NCI-H187 (cell line): ENCODE measurements at places on chromosomes 16 and 17.

DNA sequence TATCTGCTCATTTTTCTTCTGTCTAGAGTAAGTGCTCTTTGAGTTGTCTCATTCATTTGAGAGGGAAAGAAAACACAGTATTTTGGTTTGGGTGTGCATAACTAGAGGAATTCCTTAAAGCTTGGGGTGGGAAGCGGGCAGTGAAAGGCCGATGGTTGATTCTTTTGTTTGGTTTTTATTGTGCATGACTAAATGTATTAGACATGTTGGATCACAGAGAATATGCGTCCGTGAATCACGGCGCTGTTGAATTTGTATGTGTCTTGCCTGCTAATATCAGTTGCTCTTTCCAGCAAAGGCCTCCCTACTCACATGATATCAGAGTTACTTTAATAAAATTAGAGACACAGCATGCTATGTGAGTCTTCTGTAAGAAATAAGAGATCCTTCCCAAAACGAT is 180.0 kb downstream of the CHD9NB start:
- DNase-seq = no peak

DNA sequence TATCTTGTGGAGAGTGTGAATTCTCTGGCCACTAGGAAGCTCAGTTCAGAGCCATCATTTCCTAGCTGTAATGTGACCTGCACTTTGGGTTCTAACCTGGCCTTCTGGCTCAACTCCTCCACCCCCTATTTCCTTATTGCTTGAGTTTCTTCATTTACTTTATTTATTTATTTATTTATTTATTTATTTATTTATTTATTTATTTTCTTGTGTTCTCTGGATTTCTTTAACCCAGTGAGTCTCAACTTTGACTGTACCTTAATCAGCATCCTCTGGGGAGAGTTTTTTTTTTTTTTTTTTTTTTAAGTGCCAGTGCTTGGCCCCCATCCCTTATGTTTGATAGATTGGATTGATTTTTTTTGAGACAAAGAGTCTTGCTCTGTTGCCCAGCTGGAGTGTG is 18.1 kb downstream of the EPN2 start:
- DNase-seq = no peak

DNA sequence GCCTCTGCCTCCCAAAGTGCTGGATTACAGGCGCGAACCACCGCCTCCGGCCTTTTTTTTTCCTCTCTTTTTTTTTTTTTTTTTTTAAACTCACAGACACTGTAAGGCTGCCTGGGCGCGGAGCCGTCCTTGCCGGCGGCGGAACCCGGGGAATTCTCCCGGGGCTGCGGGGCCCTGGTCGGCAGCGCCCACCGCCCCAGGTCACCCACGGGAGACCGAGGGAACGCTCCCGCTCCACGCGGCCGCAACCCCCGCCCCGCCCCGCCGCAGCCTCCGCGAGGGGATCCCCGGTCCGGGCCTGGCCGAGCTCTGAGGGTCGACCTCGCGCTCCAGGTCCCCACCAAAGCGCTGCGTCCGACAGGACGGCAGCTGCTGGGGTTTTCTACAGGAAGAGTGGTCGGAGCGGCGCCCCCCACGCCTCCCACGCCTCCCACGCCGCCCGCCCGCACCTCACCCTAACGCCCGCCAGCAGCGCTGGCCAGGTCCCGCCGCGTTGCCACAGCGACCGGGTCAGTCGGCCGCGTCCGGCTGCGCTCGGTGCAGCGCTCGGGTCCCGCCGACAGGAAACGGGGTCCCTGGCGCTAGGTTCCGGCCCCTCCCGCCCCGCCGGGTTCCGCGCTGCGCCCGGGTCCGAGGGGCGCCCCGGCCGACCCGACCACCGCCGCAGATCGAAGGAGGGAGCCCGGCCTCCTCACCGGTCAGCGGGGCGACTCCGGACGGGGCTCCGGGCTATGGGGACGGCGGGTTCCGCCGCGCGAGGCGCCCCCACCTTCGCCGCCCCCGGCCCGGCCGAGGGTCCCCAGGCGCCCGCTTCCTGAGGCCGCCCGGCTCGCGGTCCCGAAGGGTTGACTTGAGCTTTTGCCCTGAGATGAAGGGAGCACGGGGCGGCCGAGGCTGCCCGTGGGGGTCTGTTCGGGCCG is at the start of gene CCDC57:
Gene CCDC57, minus strand, starts transcription at position 512 of the 920 bp plus-strand sequence. CDS start 10,898 bp downstream, outside the sequence.
- no peak for DNase-seq

DNA sequence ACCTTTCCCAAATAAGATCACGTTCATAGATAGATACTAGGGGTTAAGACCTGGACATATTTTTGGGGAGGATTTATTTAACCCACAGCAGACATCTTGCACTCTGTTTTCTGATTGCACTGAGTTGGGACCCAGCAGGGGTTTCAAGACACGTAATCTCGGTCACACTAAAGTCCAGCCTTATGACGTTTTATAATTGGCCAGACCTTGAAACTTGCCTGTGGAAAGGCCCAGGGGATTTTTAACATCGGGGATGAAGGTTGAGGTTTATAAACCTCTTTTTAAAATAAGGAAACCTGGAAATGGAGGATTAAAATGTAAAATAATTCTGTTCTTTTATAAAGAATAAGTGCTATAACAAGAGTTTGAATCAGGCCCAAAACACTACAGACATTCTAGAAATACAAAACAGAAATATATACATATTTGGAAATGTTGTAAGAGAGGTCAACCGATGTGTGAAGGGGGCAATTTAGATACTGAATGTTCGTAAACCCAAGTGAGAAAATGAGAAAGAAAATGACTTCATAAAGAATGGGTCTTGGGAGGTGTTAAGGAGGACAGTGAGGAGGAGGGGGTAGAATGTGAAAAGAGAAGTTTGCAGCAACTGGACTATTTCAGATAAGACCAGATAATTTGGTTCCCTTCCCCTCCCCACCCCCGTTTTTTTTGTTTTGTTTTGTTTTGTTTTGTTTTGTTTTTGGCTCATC is 61.1 kb upstream of the NOL11 start:
- DNase-seq = no peak

- no peak for DNase-seq
These were observed 75.4 kb downstream of the CYB561 start for GRCh38 chr17:63370696-63371095.
